ENCODE measurements at places on chromosomes 5 and 9. TPM values are rescaled to one million over a fixed set of nuclear protein-coding genes. Genes with fewer than 3 reads are reported as not detected.

The CMBL gene
- 22.0 TPM for total RNA-seq

The MAMDC2 gene
- 0.40 TPM for total RNA-seq

The ZNF879 gene
- total RNA-seq = 0.60 TPM

The FKTN gene
- total RNA-seq = 7.6 TPM

The OTP gene
- total RNA-seq = 0.19 TPM

The MAML1 gene
- 17.2 TPM for total RNA-seq

The GABRA1 gene
- not detected for total RNA-seq

The LCN12 gene
- total RNA-seq = 0.81 TPM

The DEPDC1B gene
- total RNA-seq = 17.4 TPM

The HAVCR2 gene
- 0.87 TPM for total RNA-seq

The JAKMIP2 gene
- total RNA-seq = not detected

The ZNF462 gene
- total RNA-seq = 5.6 TPM

The PRDM9 gene
- total RNA-seq = not detected

The MYOZ3 gene
- not detected for total RNA-seq

The WNT8A gene
- not detected for total RNA-seq

The PCDHGA6 gene
- 0.23 TPM for total RNA-seq

The NR2F1 gene
- total RNA-seq = 5.4 TPM

All from A549 treated with RU486 at 1 μM for 4 hours (cell line).